ENCODE measurements at places on chromosomes 13 and 19. TPM values are rescaled to one million over a fixed set of nuclear protein-coding genes. Genes with fewer than 3 reads are reported as not detected.

DNA sequence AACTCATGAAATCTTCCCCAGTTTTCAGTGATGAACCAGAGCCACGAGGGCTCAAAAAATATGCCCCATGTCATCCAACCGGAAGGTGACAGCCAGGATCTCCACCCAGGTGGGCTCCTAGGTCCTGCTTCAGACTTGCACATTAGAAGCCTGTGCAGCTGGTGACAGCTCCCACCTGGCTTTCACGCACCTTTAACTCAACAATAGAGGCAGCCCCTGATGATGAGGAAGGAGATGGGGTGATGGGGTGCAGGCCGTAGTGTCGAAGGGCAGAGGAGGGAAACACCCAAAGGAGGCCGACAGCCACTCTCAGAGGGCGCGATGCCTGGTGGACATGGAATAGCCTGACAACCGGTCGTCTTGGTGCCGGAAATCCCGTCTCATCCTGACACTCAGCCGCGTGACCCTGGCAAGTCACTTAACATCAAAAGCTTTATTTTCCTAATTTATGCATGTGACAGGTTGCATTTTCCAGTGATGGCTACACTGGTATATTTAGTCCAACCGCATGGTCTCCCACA, 118.0 kb downstream of the SOX1 start:
- H3K36me3 ChIP-seq, result no peaks in the 10 kb centered on the region
- no peak overlapping the region for H3K4me3 ChIP-seq
- H3K27me3 ChIP-seq, result no peaks in the 10 kb centered on the region
- no peak overlapping the region for H3K27ac ChIP-seq
- no peak for DNase-seq
- H3K4me1 ChIP-seq, result no peaks in the 10 kb centered on the region

GRCh38 chr13:111423168-111423785, 102.8 kb downstream of the TEX29 start:
- H3K4me1 ChIP-seq, result no peaks in the 10 kb centered on the region
- no peak overlapping the region for H3K4me3 ChIP-seq
- H3K36me3 ChIP-seq, result no peaks in the 10 kb centered on the region
- H3K27me3 ChIP-seq, result no peaks in the 10 kb centered on the region

DNA sequence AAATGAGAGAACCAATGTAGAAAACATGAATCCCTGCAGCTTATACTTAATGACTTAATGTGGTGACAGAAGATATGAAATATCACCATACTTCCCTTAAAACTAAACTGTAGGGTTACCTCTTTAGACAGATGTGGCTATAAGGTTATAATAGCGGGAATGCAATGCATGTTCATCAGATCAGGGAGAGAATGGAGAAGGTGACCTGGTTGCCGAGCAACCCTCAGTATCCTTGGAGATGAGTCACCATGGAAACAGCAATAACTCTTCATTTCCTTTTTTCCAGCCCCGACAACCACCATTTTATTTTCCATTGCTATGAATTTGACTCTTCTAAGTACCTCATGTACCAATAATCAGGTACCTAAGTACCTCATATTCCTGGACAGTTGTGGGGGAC, 28.0 kb upstream of the ZNF835 start:
- H3K4me1 ChIP-seq, result no peaks in the 10 kb centered on the region
- H3K36me3 ChIP-seq, result no peaks in the 10 kb centered on the region
- no peak overlapping the region for H3K27ac ChIP-seq

DNA sequence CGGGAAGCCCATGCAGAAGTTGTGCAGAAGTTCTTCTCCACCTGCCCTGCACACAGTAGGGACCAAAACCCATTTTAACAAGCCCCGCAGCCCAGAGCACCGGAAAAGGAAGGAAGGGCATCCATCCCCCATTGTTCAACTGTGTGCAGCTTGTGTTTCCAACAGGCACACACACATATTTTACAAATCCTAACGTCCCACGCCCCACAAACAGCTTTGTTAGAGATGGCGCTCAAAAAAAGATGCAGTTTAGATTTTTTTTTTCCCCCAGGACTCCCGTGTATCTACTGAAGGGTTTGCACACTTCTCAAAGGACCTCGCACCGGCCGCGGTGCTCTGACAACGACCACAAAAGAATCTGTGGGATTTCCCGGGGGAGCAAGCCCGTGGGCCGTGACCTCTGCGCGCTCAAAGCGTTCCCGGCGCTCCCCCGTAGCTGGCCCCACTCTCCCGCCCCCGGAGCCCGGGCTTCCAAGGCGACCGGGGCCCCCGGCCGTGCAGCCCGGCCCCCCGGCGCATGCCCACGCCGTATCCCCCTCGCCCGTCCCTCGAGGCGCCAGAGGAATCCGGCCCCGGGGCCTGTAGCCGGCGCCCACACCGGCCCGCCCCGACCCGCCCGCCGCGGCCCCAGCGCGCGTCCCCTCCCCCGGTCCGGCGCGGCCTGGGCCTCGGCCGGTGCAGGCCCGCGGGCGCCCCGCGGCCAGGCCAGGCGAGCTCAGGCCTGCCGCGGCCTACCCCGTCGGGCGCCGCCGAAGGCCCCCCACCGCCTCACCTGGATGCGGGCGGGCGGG, 523 bp downstream of the ELAVL1 start:
- H3K27me3 ChIP-seq, result no peaks in the 10 kb centered on the region
- DNase-seq, result peak; percentile 21
- peaks cover 44% of the 10 kb centered on the region for H3K4me1 ChIP-seq
- H3K36me3 ChIP-seq, result peaks cover 6% of the 10 kb centered on the region

DNA sequence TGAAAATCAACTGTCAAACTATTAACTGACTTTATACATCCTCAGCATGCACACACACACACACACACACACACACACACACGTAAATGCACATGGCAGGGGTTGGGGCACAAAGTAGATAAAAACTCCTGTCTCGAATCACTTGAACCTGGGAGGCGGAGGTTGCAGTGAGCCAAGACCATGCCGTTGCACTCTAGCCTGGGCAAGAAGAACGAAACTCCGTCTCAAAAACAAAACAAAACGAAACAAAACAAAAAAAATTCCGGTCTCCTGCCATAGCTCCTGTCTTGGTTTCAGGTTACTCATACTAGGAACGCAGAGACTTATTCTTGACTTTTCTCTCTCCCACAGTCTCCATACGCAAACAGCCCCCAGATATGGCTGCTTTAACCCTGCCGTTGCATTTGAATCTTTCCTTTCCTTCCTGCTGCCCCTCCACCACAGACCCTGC, 148.9 kb downstream of the SHISA2 start:
- no peak for DNase-seq
- H3K4me1 ChIP-seq, result peaks cover 31% of the 10 kb centered on the region
- H3K27me3 ChIP-seq, result no peaks in the 10 kb centered on the region

GRCh38 chr19:35114353-35115176, 1.1 kb upstream of the FXYD3 start:
- peak; percentile 61 for DNase-seq
- H3K36me3 ChIP-seq, result no peaks in the 10 kb centered on the region
- no peak overlapping the region for H3K4me3 ChIP-seq
- peaks cover 5% of the 10 kb centered on the region for H3K4me1 ChIP-seq

DNA sequence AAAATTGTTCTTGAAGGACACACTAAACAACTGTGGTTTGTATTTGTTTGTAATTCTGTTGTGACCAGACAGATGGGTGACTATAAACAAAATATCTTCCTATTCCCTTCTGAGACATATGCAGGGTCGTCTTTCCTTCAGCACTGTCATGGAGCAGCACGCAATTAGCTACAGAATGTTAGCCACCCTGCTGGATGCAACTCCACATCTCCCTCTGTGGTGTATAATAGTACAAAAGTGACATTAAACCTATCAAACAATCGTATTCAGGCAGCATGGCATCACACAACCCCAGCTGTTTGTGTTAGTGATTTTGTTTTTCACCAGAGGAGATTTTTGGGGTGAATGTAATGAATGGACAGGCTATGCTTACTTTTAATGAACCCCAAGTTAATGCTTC, 146.2 kb downstream of the GPC6 start:
- no peaks in the 10 kb centered on the region for H3K27me3 ChIP-seq
- no peaks in the 10 kb centered on the region for H3K36me3 ChIP-seq
- DNase-seq, result no peak
- no peaks in the 10 kb centered on the region for H3K4me1 ChIP-seq

GRCh38 chr19:55473225-55474012, 3.0 kb upstream of the ZNF628 start:
- no peaks in the 10 kb centered on the region for H3K27me3 ChIP-seq
- peak overlapping the region; percentile 72 for H3K27ac ChIP-seq
- no peak overlapping the region for H3K4me3 ChIP-seq
- H3K36me3 ChIP-seq, result no peaks in the 10 kb centered on the region
- H3K4me1 ChIP-seq, result peaks cover 16% of the 10 kb centered on the region

The NLRP12 gene
- not detected for total RNA-seq

GRCh38 chr13:91220872-91221271, 126.6 kb upstream of the MIR17HG start:
- DNase-seq, result no peak
- peaks cover 2% of the 10 kb centered on the region for H3K27me3 ChIP-seq
- H3K36me3 ChIP-seq, result no peaks in the 10 kb centered on the region

DNA sequence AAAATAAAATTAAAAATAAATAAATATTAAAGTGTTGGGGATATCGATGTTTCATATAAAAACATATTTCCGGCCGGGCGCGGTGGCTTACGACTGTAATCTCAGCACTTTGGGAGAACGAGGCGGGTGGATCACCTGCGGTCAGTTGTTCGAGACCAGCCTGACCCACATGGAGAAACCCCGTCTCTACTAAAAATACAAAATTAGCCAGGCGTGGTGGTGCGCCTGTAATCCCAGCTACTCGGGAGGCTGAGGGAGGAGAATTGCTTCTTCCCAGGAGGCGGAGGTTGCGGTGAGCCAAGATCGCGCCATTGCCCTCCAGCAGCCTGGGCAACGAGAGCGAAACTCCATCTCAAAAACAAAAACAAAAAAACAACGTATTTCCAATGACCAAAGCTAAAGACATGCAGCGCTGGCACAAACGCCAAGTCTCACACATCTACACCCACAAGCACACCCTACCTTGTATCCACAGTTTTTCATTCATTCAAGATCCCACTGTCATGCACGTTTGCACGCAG, 907 bp downstream of the ZNF569 start:
- H3K4me3 ChIP-seq, result peak overlapping the region; percentile 94
- peak overlapping the region; percentile 92 for H3K27ac ChIP-seq
- H3K36me3 ChIP-seq, result peaks cover 49% of the 10 kb centered on the region
- H3K27me3 ChIP-seq, result no peaks in the 10 kb centered on the region
- H3K4me1 ChIP-seq, result peaks cover 37% of the 10 kb centered on the region

The RETN gene
- not detected for total RNA-seq

DNA sequence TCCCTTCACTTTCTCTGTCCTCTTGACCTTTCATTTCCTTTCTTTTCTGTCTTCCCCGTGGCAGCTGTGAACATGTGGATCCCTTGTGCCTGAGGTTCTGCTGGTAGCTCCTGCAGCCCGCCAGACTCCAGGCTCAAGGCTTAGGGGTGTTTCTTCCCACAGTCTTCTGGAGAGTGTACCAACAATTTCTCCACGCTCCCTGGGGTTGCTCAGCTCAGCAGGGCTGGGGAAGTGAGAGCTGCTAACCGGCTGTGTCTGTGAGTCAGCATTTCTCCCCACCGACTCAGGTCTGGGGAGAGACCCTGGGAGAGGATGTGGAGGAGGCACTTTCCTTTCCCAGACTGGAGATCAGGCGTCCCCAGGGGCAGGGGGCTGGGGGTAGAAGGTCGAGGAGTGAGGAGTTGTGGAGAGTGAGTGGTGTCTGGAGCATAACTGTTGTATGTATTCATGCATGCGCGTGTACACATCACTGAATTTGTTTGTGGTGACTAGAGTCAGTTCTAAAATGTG, 193.6 kb downstream of the KCNRG start:
- H3K27me3 ChIP-seq, result peaks cover 10% of the 10 kb centered on the region
- H3K4me1 ChIP-seq, result peaks cover 2% of the 10 kb centered on the region
- no peak for DNase-seq
